Left cardiac atrium (tissue), 4 donors: ENCODE measurements at places on chromosomes 5 and 9.

- DNase-seq: no peak
These were observed 37.9 kb downstream of the GAS1 start for GRCh38 chr9:86909388-86909787.

DNA sequence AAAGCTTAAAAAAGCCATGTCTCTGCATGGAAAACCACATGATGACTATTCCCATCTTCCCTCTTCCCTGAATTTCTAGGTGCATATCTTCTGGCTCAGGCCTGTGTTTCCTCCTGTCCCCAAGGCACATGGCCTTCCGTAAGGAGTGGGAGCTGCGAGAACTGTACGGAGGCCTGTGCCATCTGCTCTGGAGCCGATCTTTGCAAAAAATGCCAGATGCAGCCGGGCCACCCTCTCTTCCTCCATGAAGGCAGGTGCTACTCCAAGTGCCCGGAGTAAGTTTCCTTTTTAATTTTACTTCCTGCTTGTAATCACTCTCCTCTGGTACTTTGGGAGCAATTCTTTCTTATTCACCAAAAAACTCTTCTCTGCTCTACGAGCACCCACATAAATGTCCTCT is 83.6 kb downstream of the RFK start:
- no peak for DNase-seq

- DNase-seq: no peak
These were observed 286.7 kb downstream of the SPOCK1 start for GRCh38 chr5:137212471-137212870.

- no peak for DNase-seq
These were observed 5.3 kb downstream of the ERAP2 start for GRCh38 chr5:96881511-96882115.

DNA sequence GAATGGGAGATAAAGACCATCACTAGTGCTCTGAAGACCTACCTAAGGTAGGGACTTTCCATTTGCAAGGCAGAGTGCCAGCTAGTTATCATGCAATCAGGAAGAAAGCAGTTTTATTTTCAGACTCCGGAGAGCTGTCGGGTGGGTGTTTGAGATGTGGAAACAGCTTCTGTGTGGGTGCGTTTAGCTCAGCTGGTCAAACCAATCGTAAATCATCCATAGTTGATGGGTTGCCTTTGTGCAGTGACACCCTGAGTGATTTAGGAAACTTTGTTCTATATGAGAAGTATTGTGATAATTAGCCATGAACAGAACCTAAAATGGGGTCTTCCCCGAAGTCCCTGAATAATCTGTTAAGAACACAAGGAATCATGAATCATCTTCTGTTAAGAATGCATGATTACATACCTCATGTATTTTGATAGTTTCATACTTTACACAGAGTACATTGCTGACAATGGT is 284.3 kb downstream of the ARHGAP26 start:
- DNase-seq: no peak

GRCh38 chr9:92978345-92978875 is 31.1 kb downstream of the FGD3 start:
- DNase-seq: no peak

GRCh38 chr5:142572006-142572405 is 113.9 kb downstream of the FGF1 start:
- no peak for DNase-seq

DNA sequence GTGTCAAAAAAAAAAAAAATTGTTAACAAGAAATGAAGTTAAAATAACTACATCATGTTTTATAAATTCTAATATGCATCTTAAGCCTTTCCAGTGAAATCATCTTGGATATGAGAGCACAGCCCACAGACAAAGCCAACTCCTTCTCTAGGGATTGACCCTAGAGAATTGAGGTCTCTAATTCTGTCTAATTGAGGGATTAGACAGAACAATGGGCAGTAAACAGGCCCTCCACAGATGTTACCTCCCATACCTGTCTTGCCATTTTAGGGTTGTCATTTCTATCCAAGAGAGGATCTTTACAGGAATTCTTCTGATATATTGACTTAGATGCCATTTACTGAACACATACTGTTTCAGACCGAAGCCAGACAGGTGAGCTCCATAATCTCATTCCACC is 42.3 kb downstream of the NSG2 start:
- DNase-seq: no peak

DNA sequence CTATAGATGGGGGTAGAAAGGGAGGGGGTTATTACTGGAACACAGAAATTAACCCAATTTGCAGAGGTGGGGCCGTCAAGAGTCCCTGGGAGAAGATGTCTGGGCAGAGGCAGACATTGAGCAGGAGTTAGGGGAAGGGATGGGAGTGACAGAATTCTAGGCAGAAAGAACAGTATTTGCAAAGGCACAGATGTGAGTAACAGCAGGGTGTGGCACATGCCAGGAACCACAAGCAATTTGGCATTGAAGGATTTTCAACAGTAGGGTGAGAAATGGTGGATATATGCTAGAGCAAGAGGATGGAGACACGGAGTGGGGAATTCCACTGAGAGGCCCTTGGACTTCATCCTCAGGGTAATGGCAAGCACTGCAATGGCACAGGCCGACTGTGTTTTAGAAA is 71.6 kb upstream of the FRRS1L start:
- DNase-seq: no peak

GRCh38 chr9:135885100-135885853 is 22.1 kb downstream of the CAMSAP1 start:
- DNase-seq: no peak

DNA sequence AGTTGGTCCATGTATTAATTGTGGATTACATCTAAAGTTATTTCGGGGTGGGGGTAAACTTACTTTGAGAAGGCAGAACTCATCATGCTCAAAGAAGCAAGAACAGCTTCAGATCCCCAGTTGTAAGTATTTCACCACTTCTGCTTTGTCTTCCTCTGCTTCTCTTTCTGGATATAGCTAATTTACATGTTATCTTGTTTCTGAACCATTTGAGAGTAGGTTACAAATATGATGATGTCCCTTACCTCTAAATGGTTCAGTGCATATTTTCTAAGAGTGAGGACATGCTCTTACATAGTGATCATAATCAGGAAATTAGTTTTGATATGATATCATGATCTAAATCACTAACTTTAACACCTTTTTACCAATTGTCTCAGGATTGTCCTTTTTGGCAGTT is 11.9 kb downstream of the TRIO start:
- DNase-seq: no peak

- DNase-seq: no peak
These were observed 202.2 kb downstream of the RFK start for GRCh38 chr9:76192013-76192412.

DNA sequence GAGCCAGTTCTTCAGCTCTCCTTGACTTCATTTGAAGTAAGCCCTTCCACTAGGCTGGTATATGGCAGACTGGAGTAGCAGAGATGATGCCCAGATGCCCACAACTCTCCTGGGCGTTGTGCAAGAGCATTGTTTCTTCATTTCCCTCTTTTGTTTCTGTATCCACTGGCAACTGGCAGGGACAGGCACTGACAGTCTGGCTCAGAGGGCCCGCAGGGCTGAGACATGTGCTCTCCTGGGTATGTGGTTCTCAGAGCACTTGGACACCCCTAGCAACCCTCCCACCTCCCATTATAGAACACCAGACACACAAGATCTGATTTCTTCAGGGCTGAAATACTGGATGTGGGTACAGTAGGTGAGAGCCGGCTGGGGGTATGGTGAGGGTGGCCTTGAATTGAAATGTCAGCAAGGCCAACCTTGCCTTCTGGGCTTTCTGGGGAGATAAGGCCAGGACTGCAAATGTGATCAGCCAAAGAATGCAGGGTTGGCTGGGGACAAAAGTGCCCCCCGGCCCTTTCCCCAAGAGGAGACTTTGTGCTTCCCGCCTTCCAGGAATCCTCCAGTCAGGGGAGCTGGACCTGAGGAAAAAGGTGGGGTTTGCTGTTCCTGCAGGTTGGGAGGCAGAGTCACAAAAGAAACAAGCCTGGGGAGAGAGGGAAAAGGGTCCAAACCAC is 28.6 kb upstream of the CTNNA1 start:
- DNase-seq: peak; percentile 30

DNA sequence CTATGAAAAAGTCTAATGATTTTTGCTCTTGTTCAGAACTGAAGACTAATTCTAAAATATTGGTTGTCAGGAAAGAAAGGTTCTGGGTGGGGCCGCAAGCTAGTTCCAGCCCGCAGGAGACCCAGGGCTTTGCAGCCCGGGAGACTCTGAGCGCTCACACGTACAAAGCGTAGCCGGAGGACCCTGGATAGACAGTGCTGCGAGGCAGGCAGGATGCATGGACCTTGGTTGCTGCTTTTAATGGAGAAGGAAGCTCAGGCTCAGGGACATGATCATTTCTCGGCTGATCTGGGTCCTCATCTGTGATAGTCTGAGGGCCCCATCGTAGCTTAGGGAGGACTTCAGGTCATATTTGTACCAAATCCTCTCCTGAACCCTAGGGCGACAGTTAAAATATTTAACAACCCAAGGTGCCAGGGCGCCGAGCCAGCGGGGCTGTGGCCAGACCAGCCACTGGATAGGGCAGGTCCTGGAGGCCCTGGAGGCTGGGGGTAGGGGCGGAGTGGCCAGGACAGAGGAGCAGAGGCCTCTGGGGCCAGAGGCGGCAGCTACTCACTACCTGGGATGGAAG is 70.1 kb upstream of the UNC5A start:
- DNase-seq: no peak

DNA sequence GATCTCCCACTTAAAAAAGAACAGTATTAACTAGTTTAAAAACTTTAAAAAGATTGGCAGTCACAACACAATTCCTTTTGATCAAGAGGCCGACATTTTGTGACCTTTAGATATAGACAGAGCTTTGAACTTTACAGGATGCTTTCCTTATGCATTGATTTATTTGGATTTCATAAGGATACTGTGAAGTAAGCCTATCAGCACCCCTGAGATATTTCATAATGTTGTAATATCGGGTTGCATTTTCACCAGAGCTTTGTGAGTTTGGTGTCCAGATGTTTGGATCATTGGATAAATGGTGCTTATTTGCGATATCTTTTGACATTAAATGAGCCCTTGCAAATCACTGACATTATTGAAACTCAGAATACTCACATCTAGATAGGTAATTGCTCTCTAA is 7.7 kb downstream of the PALM2AKAP2 start:
- no peak for DNase-seq

GRCh38 chr5:160312960-160313727 is 780 bp upstream of the CCNJL start:
- no peak for DNase-seq

DNA sequence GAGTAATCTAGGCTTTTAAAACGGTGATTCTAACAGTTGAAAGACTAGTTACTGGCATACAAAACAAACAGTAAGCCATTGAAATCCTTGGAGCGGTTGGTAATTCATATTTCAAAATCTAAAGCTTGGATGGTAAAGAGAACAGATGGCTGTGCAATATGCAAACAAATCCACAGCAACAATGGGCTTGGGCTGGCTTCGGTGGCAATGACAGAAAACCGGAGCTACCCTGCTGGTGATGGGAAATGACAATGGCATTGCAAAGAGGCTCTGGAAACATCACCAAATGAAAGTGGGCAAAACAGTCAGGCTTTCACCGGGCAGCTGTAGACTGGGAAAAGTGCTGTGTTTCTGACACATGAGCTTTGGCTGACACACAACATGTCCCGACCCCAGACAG is 42.2 kb downstream of the MED27 start:
- DNase-seq: no peak

- DNase-seq: no peak
These were observed 101.5 kb upstream of the GHR start for GRCh38 chr5:42321785-42322184.

DNA sequence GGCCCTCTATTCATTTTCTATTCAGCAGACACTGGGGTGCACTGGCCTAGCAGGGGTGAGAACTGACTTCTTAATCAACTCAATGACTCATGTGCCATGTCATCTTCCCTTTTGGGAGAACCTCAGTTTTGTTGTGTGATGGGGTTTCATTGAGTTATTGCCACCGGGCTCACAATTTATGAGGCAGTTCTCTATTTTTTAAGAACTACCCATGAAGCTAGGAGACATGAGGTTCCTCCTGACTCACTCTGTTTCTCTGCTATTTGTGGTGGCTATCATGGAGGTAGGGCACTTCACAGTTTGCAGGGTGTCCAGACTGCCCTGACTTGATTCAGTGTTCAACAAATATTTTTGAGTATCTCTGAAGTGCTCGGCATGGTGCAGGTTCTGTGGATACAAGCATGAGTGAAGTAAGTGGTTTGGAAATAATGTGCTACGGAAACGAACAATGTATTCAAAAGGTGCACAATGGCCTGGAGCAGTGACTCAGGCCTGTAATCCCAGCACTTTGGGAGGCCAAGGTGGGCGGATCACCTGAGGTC is 39.3 kb downstream of the SPARC start:
- DNase-seq: no peak

DNA sequence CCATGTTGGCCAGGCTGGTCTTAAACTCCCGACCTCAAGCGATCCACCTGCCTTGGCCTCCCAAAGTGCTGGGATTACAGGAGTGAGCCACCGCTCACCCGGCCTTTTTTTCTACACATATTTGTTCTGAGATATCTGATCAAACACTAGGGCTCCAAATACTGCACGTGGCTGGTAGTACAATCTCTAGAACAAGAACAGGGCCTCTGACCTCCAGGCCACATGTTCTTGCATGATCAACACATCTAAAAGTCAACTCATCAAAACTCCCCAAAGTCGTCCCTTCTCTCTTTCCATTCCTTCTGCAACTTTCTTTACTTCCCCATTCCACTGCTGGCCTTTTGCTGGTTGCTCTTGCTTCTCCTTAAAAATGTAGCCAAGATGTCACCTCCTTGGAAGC is 113.3 kb upstream of the LHFPL2 start:
- no peak for DNase-seq

GRCh38 chr5:6827526-6828219 is 114.4 kb downstream of the TENT4A start:
- DNase-seq: no peak

DNA sequence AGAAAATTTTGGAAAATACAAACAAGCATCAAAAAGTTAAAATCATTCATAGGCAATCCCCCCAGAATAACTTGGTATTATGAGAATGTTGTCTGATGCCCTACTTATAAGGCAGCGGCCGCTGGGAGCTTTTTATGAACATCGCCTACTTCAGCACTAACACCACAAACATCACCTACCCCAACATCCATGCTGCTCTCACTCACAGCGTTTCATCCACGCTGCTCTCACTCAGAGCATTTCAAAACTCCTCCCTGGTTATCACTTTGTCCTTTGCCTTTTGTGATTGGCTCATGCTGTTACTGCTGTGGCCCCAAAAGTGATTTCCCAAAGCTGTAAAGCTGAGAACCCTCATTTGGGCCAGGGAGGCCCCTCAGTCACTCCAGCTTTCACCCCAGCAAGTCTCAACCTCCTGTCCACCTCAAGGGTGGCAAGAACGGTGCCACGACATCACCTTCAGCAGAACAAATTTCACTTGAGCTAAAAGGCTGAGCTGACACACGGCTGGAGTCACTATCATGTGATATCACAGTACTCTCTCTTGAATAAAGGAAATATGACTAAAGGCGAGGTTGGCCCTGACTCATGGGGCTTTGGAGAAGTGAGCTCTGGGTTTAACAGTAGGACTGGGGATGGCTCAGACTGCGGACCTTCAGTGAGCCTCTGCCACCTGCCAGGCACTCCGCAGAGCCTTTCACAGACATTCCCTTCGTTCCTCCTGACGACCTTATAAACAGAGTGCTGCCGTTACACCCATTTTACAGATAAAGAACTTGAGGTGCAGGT is 25.2 kb downstream of the SHC3 start:
- DNase-seq: no peak

GRCh38 chr5:104998169-104998568 is 1435.6 kb upstream of the NUDT12 start:
- DNase-seq: no peak
